ENCODE measurements at places on chromosomes 7 and 10.

DNA sequence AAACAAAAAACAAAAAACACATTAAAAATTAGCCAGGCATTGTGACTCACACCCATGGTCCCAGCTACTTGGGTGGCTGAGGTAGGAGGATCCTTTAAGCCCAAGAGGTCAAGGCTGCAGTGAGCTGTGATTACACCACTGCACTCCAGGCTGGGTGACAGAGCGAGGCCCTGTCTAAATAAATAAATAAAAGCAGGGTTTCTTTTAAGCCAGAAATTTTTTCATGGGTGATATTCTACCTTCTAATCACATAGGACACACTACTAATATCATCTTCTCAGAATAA lies 14.2 kb upstream of the SVIL start:
- DNase-seq = no peak

DNA sequence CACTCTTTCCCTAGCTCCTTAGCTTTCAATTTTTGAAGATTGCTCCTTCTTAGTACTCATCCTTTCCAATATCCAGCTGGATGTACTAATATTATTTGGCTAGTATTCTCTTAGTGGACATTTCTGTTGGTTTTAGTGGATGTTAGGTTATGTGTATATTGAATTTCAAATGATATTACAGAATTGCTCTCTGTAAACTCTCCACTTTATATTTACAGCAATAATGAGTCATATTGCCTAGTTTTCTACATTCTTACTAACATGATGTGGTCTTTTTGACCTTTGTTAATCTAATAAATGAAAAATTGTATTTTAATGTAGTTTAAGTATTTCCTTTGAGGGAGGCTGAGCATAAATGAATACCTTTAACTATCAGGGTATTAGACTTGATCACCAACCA lies 69.4 kb downstream of the BICC1 start:
- DNase-seq = no peak

DNA sequence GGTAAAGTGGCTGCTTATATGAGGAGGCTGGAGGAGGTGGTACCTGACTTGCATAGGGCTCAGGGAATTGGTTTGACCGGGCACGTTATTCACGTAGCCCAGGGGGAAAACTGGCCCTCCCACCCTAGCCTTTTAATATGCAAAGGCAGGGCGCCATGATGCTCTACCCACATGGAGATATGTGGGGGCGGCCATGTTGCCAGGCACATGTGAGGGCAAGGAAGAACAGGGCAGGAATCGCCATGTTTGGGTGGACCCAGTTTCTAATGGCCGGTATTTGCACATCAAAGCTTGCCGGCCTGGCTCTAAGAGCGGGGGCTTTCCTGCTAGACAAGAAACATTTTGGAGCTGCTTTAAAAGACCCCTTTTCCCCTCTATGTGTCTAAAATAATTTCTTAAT lies 949.7 kb upstream of the C7orf33 start:
- no peak for DNase-seq

DNA sequence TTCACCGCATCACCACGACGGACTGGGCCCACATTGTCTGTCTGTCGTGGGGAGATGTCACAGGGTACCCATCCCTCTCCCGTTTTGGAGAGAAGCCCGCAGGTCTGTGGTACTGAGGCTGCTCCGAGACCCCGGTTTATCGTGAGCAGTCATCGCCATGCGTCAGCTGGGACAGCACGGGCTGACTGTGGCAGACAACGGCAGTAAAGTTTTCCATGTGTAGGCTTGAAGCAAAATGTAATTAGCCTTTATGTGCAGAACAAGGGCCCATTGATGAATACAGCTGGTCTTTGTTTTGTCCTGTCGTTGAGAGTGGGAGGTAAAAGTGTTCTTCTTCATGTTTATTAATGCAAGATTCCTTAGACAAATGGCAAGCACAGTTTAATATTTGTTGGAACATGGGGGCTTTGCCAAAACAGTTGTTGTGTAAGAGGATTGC lies 167.4 kb upstream of the SH2B2 start:
- no peak for DNase-seq

GRCh38 chr7:28409716-28410627 lies 2.3 kb upstream of the CREB5 start:
- peak; percentile 29 for DNase-seq
